Hematopoietic multipotent progenitor cell treated with erythropoietin and hydrocortisone succinate and interleukin-3 and kit ligand, for 15 days (in vitro differentiated cells): ENCODE measurements at places on chromosomes 1 and 21.

- no peak for DNase-seq
These were observed 214.7 kb downstream of the CHRM3 start for GRCh38 chr1:239601108-239601507.

GRCh38 chr1:40039757-40040510 is 595 bp upstream of the CAP1 start:
- DNase-seq: peak; percentile 52

DNA sequence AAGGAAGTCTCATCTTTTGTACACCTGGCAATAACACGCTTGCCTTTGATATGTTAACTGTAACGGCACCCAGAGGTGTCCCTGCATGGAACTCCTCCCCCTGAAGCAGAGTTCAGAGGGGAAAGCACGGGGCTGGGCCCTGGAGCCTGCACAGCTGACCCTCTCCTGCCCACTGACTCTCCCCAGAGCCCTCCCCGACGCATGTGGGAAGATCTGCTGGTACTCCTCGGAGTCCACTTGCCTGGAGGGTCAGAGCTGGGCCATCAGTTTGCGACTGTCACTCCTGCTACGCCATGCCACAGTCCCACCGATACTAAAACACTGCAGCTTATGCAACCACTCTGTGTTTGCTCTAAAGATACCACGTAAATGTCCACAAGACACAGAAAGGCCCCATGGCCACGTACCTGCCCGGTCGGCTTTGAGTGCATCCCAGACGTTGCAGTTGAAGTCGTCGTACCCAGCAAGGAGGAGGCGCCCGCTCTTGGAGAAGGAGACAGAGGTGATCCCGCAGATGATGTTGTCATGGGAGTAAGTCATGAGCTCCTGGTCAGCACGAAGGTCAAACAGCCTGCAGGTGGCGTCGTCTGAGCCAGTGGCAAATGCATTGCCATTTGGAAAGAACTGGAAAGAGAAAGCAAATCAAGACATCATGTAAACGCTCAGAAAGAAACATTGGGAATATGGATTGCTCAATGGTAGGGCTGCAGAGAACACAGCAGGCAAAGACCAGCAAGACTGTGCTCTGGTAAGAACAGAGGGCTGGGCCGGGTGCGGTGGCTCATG is 10.6 kb upstream of the NADK start:
- DNase-seq: peak; percentile 45

DNA sequence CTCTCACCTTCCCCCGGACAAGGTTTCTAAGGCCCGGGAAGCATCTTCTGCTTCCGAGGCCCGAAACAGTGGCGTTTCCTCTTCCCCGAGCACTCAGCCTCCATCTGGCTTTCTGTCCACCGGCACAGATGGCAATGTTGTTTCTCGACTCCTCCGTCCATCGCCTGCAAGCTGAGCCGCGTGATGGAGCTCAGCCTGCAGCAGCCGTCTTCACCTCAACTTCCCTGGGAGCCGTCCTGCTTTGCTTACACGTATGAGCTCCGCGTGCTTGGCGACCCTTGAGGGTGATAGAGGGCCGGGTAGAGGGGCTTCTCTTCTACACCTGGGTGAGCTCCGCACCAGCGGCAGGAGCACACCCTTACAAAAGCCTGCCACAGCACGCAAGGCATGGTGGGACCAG is 80.4 kb downstream of the AJAP1 start:
- no peak for DNase-seq

DNA sequence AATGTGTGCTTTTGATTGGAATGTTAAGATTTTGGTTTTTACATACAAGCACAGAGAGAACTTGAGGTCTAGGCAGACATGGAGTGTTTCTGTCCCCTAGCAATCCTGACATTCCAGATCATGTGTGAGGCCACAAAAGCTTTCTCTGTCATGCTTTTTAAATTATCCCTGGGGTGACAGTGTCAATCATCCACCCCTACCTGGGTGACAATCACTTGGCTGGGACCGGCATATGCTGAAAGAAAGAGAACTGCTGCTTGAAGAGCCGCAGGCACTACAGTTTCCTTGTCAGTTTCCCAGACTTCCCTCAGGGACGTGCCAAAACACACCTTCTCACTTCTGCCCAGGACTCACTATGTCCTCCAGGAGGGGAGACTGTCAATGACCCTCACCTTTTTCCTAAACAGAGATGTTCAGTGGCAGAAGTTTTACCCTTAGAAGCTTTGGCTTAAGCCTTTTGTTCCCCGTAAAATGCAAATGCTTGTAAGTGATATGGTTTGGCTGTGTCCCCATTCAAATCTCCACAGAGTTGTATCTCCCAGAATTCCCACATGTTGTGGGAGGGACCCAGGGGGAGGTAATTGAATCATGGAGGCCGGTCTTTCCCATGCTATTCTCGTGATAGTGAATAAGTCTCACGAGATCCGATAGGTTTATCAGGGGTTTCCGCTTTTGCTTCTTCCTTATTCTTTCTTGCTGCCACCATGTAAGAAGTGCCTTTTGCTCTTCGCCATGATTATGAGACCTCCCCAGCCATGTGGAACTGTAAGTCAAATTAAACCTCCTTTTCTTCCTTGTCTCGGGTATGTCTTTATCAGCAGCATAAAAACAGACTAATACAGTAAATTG is 217.4 kb downstream of the FGGY start:
- DNase-seq: no peak

- no peak for DNase-seq
These were observed 43.2 kb downstream of the SLC44A3 start for GRCh38 chr1:94863297-94863911.

DNA sequence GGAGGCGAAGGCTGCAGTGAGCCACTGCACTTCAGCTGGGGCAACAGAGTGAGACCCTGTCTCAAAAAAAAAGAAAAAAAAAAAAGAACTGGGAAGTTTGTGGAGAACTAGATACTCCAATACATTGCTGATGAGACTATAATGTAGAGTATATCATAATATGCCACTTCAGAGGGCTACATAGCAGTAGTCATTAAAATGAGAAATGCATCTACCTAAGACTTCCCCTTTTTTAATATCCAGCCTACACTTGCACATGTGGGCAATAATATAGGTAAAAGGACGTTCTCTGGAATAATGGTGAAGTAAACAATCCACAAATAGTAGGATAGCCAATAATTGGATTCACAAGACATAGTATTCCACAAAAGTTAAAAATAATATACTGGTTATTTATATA is 311.0 kb downstream of the HLX start:
- no peak for DNase-seq

DNA sequence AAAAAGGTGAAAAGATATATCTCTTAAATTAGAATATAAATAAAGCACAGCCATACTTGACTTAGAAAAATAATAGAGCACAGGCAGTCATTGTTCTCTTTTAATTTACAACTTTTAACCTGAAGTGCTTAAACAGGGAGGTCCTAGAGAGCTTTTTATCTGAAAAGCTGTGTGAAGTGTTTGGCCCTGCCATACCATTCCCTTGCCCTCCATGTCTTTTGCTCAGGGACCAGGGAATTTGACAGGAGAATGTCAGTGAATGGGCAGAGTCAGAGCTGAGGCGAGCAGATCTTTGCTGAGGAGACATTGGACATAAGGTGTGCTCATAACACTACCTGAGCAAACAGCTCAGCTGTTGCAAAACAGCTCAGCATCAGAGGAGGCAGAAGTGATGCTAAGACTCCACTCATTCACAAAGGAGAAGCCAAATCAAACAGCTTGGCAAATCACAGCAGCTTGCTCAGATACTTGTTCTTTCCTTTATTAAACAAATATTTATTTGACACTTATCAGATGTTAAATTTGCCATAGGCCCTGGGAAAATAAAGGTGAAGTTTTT is 14.9 kb upstream of the MGST3 start:
- DNase-seq: no peak

DNA sequence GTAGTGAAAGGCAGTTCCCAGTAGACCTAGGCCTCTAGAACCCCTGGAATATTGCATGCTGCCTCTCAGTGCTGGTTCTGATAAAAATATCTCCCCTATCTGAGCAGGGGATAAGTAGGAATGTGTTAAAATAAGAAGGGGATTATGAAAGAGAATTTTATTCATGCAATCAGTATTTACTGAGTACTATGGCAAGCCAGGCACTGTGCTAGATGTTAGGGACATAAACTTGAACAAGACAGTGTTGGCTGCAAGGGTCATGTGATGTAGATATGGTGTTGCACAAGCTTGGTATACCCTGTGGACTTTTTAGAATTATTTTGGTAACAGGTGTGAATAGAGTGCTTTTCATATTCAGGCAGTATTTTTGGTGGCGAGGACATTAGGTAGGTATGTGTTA is 23.6 kb downstream of the NOS1AP start:
- DNase-seq: no peak
